ENCODE measurements at places on chromosomes 1 and 21. TPM values are rescaled to one million over a fixed set of nuclear protein-coding genes. Genes with fewer than 3 reads are reported as not detected.

Gene APCS
- total RNA-seq, result not detected

Gene TRIM17
- 20.5 TPM for total RNA-seq

Gene GCLM
- total RNA-seq, result 16.2 TPM

Gene C1QC
- not detected for total RNA-seq

Gene FCGR2B
- 0.36 TPM for total RNA-seq

Gene KRTAP12-2
- not detected for total RNA-seq

Gene ARMH1
- 14.9 TPM for total RNA-seq

Gene CELA3B
- total RNA-seq, result not detected

Gene SPRR5
- total RNA-seq, result not detected

Gene INKA2
- total RNA-seq, result 4.4 TPM

Gene TNNI3K
- not detected for total RNA-seq

Gene LCE2A
- total RNA-seq, result not detected

- DNase-seq, result no peak
- no peaks in the 10 kb centered on the region for H3K27me3 ChIP-seq
- no peak overlapping the region for H3K4me3 ChIP-seq
- H3K36me3 ChIP-seq, result peaks cover 7% of the 10 kb centered on the region
- no peaks in the 10 kb centered on the region for H3K4me1 ChIP-seq
Observed at GRCh38 chr1:185376840-185377635, 60.0 kb upstream of the IVNS1ABP start.

- H3K36me3 ChIP-seq, result no peaks in the 10 kb centered on the region
- peaks cover 1% of the 10 kb centered on the region for H3K4me1 ChIP-seq
- no peaks in the 10 kb centered on the region for H3K27me3 ChIP-seq
- H3K4me3 ChIP-seq, result no peak overlapping the region
Observed at GRCh38 chr1:23013657-23014056, 2.0 kb downstream of the TEX46 start.

DNA sequence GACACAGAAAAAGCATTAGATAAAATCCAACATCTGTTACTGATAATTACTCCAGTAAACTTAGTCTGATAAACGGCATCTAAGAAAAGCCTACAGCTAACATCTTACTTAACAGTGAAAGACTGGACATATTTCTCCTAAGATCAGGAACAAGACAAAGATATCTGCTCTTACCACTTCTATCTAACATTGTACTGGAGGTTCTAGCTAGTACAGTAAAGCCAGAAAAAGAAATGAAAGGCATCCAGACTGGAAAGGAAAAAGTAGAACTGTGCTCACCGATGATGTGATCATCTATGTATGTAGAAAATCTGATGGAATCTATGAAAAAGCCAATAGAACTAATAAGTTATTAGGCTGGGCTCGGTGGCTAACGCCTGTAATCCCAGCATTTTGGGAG, 21.7 kb downstream of the NEXN start:
- H3K4me1 ChIP-seq, result peaks cover 2% of the 10 kb centered on the region
- H3K27ac ChIP-seq, result no peak overlapping the region
- DNase-seq, result no peak
- no peaks in the 10 kb centered on the region for H3K27me3 ChIP-seq
- no peak overlapping the region for H3K4me3 ChIP-seq
- no peaks in the 10 kb centered on the region for H3K36me3 ChIP-seq

DNA sequence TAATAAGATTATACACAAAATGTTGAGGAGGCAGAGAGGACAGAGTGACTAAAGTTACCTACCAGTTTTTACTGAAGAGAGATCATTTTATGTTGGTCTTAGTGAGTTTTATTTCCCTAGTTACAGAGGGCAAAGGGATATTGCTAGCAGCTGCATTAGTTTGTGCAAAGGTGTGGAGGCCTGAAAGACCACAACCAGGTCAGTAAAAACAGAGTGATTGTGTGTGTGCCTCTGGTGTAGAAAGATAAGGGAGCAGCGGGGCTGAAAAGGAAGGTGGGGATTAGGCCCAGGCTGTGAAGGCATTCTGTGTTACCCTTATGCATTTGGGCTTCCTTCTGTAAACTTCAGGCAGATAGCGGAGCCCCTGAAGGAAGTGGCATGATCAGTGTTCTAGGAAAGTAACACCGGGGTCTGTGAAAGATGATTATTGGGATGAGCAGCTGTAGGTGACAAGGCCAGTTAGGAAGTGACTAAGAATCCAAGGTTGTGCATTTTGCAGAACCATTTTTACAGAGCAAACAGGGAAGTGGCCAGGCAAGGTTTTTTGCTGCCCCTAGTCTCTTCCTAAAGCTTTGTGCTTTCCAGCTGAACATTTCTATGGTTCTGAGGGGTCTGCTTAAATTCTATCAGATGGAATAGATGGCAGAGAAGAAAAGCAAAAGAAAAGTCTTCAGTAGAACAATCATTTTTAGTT, 3.7 kb downstream of the GADD45A start:
- peak overlapping the region; percentile 46 for H3K4me3 ChIP-seq
- H3K27me3 ChIP-seq, result no peaks in the 10 kb centered on the region
- peaks cover 13% of the 10 kb centered on the region for H3K36me3 ChIP-seq
- no peak for DNase-seq
- H3K4me1 ChIP-seq, result peaks cover 36% of the 10 kb centered on the region

DNA sequence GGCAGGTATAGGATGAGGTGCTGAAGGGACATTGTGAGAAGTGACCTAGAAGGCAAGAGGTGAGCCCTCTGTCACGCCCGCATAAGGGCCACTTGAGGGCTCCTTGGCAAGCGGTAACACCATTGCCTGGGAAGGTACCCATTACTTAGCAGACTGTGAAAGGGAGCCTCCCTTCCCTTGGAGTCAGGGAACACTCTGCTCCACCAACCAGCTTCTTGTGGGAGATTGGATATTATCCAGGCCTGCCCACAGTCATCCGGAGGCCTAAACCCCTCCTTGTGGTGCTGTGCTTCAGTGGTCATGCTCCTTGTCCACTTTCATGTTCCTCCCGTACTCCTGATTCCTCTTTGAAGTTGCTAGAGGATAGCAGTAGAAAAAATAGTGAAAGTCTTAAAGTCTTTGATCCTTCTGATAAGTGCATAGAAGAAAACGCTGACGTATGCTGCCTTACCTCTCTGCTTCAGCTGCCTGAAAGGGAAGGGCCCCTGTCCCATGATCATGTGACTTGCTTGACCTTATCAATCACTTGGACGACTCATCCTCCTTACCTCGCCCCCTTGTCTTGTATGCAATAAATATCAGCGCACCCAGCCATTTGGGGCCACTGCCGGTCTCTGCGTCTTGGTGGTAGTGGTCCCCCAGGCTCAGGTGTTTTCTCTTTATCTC, 16.0 kb downstream of the RBBP4 start:
- H3K27ac ChIP-seq, result peak overlapping the region; percentile 55
- H3K4me1 ChIP-seq, result no peaks in the 10 kb centered on the region
- peaks cover 29% of the 10 kb centered on the region for H3K36me3 ChIP-seq
- H3K27me3 ChIP-seq, result no peaks in the 10 kb centered on the region
- H3K4me3 ChIP-seq, result no peak overlapping the region

DNA sequence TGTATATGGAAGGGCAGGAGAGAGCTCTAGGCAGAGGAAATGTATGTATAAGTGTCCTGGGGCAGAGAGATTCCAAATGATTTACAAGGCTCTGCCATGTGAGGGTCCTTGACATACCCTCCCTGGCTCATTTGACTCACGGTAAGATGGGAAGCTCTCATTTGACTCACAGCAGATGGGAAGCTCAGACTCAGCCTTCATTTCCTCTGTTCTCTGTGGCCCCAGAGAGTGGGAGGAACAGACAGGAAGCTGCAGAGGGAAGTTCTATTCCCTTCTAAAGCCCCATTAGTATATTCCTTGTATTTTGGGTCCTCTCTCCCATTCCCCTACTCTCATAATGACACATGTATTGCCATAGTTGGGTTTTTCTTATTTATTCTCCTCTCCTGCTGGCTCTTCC, 44.9 kb downstream of the FOXD2 start:
- DNase-seq, result no peak
- no peak overlapping the region for H3K4me3 ChIP-seq
- H3K27ac ChIP-seq, result no peak overlapping the region
- peaks cover 24% of the 10 kb centered on the region for H3K4me1 ChIP-seq
- H3K27me3 ChIP-seq, result peaks cover 56% of the 10 kb centered on the region

DNA sequence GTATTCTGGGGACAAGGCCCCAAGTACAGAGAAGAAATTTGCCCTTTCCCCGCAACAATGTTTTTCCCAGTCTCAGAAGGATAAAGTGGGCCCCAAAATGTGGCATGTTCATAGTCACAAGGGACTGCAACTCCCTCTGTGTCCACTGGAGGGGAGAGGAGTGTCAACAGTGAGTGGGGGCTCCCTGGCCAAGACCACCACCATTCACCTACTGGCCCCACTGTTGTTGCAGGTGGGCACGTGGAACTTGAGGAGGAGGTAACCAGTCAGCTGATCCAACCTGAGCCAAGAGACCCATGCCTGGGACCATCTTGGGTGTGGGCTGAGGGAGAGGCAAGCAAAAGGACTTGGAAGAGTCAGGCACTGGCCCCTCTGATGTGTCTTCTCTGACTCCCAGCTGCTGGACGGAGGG, 777 bp downstream of the NUDT17 start:
- peaks cover 16% of the 10 kb centered on the region for H3K36me3 ChIP-seq
- no peak overlapping the region for H3K4me3 ChIP-seq
- no peak for DNase-seq
- peak overlapping the region; percentile 59 for H3K27ac ChIP-seq
- peaks cover 3% of the 10 kb centered on the region for H3K4me1 ChIP-seq

DNA sequence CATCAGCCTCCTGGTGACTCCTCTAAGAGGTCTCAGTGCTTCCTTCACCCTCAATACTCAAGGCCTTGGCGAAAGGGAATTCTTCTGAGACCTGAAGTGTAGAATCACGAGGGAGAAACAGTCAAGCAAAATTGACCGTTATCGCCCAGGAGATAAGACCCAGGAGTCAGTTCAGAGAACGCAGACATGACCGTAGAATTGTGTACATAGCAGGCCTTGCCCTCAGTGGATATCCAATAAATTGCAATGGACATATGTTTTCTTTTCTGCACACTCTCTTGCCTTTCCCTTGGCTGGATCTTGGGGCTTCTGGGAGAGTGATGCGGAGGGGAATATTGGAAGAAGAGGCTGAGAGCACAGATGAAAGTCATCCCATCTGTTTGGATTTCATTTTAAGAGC, 15.7 kb upstream of the ETS2 start:
- peak overlapping the region; percentile 91 for H3K27ac ChIP-seq
- H3K27me3 ChIP-seq, result no peaks in the 10 kb centered on the region
- H3K4me1 ChIP-seq, result peaks cover 55% of the 10 kb centered on the region
- no peak for DNase-seq
- no peak overlapping the region for H3K4me3 ChIP-seq

GRCh38 chr1:24540906-24541710, 14.8 kb upstream of the NCMAP start:
- H3K27ac ChIP-seq, result peak overlapping the region; percentile 96
- H3K36me3 ChIP-seq, result peaks cover 8% of the 10 kb centered on the region
- H3K27me3 ChIP-seq, result no peaks in the 10 kb centered on the region
- no peak for DNase-seq

GRCh38 chr1:37556712-37557196, at the start of gene DNALI1:
DNALI1 (plus strand) TSS chr1:37556940; CDS start chr1:37556995, 55 bp downstream.
- peak within 1 kb of the TSS; percentile 97 for H3K27ac ChIP-seq
- H3K4me1 ChIP-seq, result peaks cover 50% of the 10 kb centered on the region
- no peaks in the 10 kb centered on the region for H3K27me3 ChIP-seq

DNA sequence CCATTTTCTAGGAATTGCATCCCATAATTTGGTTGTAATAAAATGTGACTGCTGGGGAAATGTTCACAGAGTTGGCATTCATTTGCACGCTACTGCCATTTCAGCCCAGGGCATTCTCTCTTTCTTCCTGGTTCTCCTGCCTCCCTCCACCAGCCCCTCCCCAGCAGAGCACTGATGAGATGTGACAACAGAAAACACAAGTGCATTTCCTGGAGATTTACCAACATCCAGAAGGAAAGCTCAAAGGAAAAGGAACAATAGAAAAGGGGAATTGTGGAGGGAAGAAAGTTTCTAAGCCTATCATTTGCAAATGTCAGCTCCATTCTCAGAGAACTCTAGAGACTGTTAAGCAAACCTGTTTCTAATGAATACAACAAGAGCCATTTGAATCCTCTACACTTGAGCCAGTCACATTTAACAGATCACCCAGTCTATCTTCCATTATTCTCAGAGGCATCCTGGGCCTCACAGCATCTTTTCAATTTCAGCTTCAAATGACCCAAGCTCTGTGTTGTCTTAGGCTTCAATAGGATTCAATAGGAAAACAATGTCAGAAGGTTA, 395.6 kb upstream of the PBX1 start:
- H3K36me3 ChIP-seq, result peaks cover 1% of the 10 kb centered on the region
- H3K27me3 ChIP-seq, result no peaks in the 10 kb centered on the region
- H3K4me3 ChIP-seq, result no peak overlapping the region
- H3K27ac ChIP-seq, result no peak overlapping the region

- peaks cover 7% of the 10 kb centered on the region for H3K4me1 ChIP-seq
- H3K27me3 ChIP-seq, result peaks cover 14% of the 10 kb centered on the region
- H3K4me3 ChIP-seq, result no peak overlapping the region
- no peaks in the 10 kb centered on the region for H3K36me3 ChIP-seq
- H3K27ac ChIP-seq, result no peak overlapping the region
- DNase-seq, result peak; percentile 73
Observed at GRCh38 chr1:206106328-206107167, 10.6 kb downstream of the AVPR1B start.

DNA sequence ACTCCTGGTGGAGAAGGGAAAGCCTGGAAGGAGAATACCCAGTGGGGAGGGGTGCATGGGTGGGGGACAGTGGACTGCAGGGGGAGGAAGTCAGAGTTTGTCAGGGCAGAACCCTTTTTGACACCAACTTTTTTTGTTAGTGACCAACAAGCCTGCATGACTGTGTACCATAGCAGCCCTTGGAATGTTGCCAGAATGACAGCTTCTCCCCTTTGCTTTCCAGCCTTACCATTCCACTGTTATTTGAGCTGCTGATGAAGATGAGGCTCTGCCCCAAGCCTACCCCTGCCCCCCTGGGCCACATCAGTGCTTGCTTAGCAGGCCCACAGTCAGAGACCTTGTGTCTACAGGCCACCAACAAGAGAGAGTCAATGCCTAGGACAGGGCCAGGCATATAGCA, 341.2 kb downstream of the HHAT start:
- no peak overlapping the region for H3K27ac ChIP-seq
- H3K4me3 ChIP-seq, result no peak overlapping the region
- no peaks in the 10 kb centered on the region for H3K4me1 ChIP-seq
- no peaks in the 10 kb centered on the region for H3K27me3 ChIP-seq
- DNase-seq, result no peak

DNA sequence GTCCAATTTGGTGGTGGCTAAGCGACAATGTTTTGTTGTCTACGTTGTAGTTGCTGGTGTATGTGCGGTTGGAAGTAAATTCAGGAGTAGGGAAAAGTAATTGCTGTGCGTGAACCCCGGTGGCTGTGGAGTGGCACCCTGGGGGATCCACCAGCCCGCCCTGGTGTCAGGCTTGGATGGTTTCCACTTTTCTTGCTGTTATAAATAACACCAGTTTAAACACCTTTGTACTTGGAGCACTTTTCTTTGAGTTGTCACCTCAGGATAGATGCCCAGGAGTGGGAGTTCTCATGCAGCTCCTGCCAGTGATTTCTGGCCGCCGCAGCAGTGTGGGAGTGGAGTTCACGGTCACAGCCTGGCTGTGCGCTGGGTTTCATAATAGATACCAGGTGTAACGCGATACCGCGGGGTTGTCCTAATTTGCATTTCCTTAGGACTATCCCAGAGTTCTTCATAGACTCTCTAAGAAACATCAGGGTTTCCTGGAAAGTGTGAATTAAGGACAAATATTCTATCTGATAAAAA, 12.8 kb upstream of the TMEM200B start:
- no peak overlapping the region for H3K4me3 ChIP-seq
- H3K27me3 ChIP-seq, result no peaks in the 10 kb centered on the region
- H3K4me1 ChIP-seq, result no peaks in the 10 kb centered on the region

GRCh38 chr1:39927538-39927937, 25.8 kb upstream of the MYCL start:
- H3K4me3 ChIP-seq, result no peak overlapping the region
- no peaks in the 10 kb centered on the region for H3K36me3 ChIP-seq
- no peak for DNase-seq
